ENCODE measurements at places on chromosomes 7 and 10.

GRCh38 chr7:27438881-27439589, 196.4 kb downstream of the EVX1 start:
- DNase-seq = no peak

DNA sequence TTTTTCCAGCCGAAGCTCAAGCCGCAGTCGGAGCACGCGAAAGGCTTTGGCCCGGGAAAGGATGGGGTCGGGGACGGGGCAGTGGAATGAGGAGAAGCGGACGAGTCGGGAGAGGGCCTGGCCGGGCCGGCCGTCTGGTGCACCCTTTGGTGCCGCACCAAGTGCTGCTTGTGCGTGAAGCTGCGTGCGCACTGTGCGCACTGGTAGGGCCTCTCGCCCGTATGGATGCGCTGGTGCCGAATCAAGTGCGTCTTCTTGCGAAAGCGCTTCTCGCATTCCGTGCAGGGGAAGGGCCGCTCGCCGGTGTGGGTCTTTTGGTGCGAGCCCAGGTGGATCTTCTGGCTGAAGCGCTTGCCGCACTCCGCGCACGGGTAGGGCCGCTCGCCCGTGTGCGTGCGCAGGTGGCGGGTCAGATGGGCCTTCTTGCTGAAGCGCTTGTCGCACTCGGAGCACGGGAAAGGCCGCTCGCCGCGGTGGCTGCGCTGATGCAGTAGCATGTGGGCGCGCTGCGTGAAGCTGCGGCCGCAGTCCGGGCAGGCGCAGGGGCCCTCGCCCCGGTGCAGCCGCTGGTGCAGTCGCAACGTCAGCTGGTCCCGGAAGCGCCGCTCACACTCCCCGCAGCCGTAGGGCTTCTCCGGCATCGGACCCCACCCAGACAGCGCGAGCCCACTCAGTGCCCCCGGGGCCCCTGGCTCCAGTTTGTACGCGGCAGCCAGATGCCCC, 7.8 kb downstream of the ZNF467 start:
- DNase-seq = no peak

DNA sequence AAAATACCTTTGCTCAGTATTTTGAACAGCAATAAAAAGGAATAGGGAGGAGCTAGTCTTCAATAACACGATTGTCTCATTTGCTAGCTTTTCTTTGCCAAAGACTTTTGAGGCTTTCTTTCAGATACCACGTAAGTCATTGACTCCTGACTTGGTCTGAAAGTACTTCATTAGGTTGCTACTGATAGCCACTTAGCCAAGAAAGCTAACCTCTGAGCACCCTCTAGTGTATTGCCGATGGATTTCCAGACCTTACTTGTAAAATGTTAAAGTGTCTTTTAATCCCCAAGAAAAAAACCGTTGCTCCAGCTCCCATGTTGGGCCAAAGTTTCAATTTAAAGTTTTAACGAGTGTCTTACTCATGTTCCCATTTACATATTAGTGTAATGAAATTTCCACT, 63.4 kb upstream of the STRIP2 start:
- DNase-seq = no peak

- DNase-seq = no peak
Observed at GRCh38 chr7:85820702-85821443, 634.0 kb upstream of the SEMA3D start.

DNA sequence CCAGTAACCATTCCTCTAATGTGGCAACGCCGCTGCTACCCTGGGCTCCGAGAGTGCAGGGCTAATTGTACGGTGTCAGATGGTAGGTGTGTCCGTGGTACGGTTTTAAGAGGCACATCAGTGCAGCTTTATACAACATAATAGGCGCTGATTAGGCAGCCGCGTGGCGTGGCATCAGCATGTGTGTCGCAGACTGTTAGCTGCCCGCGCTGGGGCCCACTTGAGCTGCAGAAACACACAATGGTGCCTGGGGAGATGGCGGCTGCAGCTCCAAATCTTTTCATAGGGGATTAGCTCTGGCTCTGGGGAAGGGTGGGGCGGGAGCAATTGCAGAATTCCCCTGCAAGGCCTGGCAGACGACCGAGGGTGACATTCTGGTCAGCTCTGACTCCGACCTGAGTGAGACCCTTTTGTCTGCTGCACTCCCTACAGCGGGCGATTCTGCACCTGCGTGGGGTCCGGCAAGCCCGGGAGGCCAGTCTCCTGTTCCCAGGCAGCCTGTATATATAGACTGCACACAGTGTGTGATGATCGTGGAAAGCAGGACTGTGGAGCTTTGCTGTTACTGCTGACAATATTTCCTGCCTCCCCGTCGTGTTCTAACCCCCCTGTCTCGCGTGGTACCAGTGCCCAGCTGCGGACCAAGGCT, 722.7 kb upstream of the CELF2 start:
- no peak for DNase-seq

DNA sequence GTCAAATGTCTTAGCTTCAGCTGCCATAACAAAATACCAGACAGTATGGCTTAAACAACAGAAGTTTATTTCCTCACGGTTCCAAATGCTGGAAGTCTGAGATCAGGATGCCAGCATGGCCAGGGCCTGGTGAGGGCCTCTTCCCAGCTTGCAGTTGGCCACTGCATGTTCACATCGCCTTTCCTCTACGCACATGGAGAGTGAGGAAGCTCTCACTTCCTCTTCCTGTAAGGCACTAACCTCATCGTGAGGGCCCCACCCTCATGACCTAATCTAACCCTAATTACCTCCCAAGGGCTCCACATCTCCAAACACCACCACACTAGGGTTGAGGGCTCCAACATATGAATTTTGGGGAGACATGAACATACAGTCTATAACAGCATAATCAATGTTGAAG, 14.4 kb downstream of the ZNF33B start:
- DNase-seq = no peak

- no peak for DNase-seq
Observed at GRCh38 chr10:133262696-133263095, 14.0 kb downstream of the ADAM8 start.

GRCh38 chr7:23264916-23265458, 18.4 kb downstream of the GPNMB start:
- DNase-seq = no peak

- no peak for DNase-seq
Observed at GRCh38 chr7:533266-533665, 13.6 kb upstream of the PDGFA start.

GRCh38 chr10:77263700-77264099, 373.9 kb downstream of the KCNMA1 start:
- DNase-seq = no peak

- no peak for DNase-seq
Observed at GRCh38 chr10:29767968-29768367, 133.2 kb upstream of the SVIL start.

DNA sequence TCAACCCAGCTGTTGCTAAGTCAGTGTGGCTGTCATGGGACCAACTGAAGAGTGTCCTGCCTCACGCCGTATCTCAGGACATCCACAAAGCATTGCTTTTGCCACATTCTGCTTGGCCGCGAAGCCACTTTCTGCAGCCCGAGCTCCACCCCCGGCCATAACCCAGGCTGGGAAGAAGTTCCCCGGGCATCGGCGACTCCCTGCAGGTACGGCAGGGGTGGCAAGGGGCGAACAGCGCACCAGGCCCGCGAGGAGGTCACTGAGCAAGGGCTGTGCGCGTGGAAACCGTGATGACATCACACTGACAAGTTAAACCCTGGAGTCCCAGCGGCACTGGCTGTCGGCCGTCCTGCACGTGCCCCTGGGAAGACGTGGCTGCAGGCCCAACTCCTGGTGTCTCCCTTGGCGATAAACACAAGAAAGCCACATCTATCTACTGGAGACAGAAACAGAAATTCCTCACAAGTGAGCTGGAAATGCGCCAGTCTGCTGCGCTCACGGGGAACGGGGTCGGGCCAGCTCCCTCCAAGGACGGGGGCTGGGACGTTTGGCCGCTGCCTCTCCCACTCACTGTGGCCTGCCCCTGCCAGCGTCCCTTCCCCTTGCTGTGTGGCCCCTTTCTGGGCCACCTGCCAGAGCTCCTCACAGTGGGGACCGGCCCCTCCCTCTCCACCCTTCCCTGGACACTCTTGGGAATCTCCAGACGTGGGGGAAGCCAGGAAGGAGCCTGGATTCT, 326.3 kb downstream of the DNAJB6 start:
- DNase-seq = no peak

DNA sequence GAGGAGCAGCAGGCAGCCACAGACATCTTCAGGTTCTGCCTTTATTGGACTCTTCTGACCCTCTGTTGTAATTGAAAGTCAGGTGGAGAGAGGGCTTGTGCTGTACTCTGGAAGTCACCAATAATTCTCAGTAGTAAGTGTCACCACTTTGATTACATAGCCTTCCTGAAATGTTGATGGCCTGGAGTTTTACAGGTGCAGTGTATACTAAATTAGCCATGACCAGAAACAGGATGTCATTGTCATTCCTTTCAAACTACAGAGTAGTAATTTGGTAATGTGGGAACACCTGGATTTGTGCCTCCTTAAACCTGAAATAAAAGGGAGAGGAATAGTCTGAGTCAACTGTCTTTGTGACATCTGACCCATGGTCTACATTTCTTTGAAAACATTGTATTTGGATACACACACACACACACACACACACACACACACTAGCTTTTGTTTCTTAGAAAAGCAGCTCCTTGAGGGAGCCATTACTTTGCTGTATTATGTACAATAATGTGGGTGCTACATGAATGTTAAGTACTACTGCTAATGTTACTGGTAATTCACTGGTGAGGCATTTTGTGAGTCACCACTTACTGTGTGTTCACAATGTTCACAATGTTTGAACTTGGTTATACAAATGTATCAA, 19.6 kb downstream of the ARL4A start:
- DNase-seq = peak; percentile 46

DNA sequence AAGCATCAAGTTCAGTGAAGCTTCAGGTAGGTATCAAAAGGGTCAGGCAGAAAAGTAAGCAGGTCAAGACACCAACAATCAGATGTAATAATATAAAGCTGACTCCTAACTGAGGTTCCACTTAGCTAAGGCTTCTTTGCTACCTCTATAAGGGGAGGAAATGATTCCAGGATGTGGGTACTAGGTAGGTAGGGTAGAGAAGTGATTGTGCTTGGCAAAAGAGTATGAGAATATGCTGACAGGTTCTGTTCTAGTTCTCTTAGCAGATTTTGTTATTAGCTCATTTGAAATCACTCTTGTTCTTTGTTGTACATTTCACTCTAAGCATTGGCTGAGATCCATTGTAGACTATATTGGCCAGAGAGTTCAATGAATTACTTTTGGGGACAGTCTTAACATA, 40.7 kb upstream of the CBLL1 start:
- DNase-seq = no peak

DNA sequence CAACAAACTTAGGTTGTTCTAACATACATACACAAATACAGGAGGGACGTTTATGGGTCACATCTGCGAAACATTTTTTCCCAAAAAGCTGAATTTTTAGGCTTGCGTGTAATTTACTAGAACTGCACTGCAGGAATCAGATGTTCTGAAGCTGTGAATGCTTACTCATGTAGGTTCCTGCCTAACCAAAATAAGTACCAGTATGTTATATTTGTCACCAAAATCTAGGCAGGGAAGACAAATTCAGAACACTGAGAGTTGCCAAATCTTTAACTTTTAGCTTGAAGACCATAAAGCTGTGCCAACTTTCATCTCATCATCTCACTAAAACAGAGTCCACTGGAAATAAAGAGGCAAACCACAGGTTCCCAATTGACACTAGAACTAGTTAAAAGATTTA, 5.7 kb downstream of the UBE2H start:
- no peak for DNase-seq

DNA sequence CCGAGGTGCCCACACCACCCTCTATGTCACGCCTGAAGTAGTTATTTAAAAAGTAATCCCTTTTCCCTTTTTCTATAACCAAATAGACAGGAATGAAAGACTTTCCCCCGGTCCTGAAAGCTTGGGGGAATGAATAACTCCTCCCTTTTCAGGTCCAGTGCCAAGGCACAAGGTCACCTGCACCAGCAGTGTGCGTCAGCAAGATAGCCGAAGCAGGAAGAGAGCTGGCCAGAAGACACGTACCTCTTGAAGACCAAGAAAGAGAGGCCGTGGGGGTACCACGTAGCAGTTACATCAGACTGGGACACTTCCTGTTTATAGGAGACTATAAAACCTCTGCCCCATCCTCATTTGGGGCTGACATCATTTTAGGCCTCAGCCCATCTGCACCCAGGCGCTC, 10.7 kb upstream of the AKR1B1 start:
- DNase-seq = no peak

- peak; percentile 89 for DNase-seq
Observed at GRCh38 chr10:115947104-115947503, 325.9 kb downstream of the GFRA1 start.

GRCh38 chr10:58833771-58834561, 321.3 kb downstream of the BICC1 start:
- DNase-seq = peak; percentile 8

DNA sequence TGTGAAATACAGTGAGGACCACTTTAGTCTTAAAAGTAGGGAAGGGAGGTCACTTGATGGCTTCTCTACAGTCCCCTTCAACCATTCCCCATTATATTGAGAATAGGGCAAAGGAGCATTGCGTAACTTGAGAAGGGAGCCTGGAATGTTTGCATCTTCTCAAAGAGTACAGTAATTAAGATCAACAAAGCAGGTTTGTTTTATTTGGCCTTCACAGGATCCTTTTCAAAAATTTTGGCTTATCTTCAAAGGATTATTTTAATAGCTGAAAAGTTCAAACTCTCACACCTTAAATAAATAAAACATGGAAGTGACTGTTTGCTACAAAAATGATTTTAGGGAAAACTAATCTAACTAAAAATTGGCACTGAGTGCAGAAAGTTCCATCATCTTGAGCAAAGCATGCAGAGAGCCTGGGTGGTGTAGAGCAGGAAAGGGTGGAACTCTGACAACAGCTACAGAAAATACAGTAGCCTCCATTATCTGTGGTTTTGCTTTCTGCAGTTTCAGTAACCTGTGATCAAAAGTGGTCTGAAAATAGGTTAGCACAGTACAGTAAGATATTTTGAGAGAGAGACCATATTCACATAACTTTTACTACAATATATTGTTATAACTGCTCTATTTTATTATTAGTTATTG, 214.0 kb downstream of the MDFIC start:
- DNase-seq = no peak

GRCh38 chr10:92413011-92413410, 122.0 kb downstream of the MARCHF5 start:
- DNase-seq = no peak

- DNase-seq = peak; percentile 49
Observed at GRCh38 chr10:6383096-6383812, 180.5 kb downstream of the PFKFB3 start.

- DNase-seq = no peak
Observed at GRCh38 chr7:7699970-7700369, 18.4 kb downstream of the RPA3 start.
